ENCODE measurements at places on chromosomes 16 and 17. TPM values are rescaled to one million over a fixed set of nuclear protein-coding genes. Genes with fewer than 3 reads are reported as not detected.

DNA sequence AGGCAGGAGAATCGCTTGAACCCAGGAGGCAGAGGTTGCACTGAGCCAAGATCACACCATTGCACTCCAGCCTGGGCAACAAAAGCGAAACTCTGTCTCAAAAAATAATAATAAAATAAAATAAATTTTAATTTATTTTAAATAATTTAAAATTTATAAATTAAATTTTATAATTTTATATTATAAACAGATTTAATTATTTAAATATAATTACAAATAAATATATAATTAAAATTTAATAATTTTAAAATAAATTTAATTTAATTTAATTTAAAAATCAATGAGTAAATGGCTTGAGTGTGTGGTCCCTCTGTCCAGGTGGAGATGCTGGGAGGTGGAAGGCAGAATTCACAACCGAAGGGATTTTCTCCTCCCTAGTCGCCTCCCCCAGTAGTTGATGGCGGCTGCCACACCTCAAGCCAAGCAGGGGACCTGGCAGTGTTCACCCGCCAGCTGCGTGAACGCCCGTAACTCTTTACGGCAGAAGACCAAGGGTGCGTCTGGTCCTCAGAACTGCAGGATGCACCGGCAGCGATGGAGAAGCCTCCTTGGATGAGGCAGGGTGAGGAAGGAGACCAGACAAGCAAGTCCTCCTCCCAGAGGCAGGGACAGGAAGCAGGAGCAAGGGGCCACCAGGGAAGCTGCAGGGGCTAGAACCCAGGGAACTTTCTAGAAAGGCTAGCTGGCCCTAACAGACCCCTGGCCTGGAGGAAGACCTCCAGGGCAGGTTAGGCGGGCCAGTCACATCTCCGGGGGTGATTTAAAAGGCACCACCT is 22.9 kb upstream of the KRT17 start:
- no peak overlapping the region for H3K4me3 ChIP-seq
- H3K4me1 ChIP-seq, result peaks cover 31% of the 10 kb centered on the region
- no peaks in the 10 kb centered on the region for H3K27me3 ChIP-seq
- DNase-seq, result no peak
- H3K36me3 ChIP-seq, result no peaks in the 10 kb centered on the region
- H3K27ac ChIP-seq, result no peak overlapping the region

DNA sequence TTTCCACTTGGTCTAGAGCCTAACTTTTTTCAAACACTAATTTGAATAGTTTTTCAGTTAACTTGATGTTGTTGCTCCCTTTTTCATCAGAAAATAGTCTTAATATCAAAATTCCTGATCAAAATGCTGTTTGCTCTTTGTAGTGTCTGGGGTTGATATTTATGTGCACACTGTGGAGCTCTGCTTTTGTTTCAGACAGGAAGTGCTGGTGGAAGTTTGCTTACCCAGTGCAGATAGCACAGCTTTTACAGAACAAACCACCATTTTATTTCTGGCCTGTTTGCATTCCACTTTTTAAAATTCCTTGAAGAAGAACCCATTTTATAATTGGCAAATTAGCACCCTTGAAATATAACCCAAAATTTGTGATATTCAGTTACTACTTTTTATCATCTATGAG is 125.4 kb downstream of the MRTFB start:
- DNase-seq, result no peak
- no peaks in the 10 kb centered on the region for H3K36me3 ChIP-seq
- H3K4me1 ChIP-seq, result peaks cover 7% of the 10 kb centered on the region
- H3K27me3 ChIP-seq, result no peaks in the 10 kb centered on the region

- H3K4me1 ChIP-seq, result no peaks in the 10 kb centered on the region
- H3K36me3 ChIP-seq, result peaks cover 53% of the 10 kb centered on the region
- DNase-seq, result no peak
Measured at GRCh38 chr16:3482659-3483241, 12.5 kb downstream of the C16orf90 start.

DNA sequence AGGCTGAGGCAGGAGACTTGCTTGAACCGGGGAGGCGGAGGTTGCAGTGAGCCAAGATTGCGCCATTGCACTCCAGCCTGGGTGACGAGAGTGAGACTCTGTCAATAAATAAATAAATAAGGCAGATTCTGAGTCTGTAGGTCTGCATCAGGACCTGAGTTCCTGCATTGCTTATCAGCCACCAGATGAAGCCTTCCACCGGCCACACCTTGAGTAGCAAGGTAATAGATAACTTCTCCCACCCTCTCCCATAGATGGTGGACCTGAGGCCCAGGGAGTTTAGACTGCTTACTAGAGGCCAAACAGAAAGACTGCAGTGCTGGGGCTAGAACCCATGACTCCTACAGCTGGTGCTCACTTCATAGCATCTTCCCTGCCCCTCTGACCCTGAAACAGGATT is 22.1 kb downstream of the ZP2 start:
- H3K4me1 ChIP-seq, result no peaks in the 10 kb centered on the region
- DNase-seq, result no peak

GRCh38 chr17:63525190-63525946 is 2.2 kb downstream of the KCNH6 start:
- no peak overlapping the region for H3K27ac ChIP-seq
- no peaks in the 10 kb centered on the region for H3K27me3 ChIP-seq
- no peak for DNase-seq

DNA sequence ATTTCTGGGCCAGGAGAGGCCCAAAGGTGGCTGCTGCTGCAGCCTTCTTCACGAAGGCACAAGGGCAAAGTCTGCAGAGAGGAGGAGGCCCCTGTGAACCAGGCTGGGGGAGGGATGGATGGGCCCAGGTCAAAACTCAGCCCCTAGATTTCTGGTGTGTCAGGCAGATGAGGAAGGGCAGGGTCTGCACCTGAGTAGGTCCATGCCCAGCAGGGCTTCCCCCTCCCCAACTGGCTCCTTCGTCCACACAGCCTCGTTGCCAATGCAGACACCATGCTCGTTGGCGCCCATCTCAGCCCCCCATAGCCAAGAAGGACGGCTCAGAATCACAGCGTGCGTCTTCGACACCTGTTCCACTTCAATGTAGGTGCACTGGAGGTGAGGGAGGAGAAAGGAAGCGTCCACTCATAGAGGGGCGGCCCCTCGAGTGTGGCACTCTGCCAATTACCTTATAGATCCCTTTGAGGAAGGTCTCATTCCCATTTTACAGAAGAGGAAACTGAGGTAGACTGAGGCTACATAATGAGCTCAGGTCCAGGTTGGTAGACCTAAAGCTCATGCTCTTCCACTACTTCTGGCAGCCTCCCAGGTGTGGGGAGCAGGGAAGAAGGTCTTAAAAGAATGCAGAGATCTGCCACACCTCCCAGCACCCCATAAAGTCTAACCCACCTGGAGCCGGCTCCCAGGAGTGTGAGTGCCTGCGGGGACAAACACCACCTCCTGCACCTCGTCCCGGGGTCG is 902 bp downstream of the SCRN2 start:
- peak overlapping the region; percentile 53 for H3K4me3 ChIP-seq
- H3K36me3 ChIP-seq, result peaks cover 6% of the 10 kb centered on the region
- no peak for DNase-seq
- peaks cover 11% of the 10 kb centered on the region for H3K4me1 ChIP-seq
- peak overlapping the region; percentile 63 for H3K27ac ChIP-seq

DNA sequence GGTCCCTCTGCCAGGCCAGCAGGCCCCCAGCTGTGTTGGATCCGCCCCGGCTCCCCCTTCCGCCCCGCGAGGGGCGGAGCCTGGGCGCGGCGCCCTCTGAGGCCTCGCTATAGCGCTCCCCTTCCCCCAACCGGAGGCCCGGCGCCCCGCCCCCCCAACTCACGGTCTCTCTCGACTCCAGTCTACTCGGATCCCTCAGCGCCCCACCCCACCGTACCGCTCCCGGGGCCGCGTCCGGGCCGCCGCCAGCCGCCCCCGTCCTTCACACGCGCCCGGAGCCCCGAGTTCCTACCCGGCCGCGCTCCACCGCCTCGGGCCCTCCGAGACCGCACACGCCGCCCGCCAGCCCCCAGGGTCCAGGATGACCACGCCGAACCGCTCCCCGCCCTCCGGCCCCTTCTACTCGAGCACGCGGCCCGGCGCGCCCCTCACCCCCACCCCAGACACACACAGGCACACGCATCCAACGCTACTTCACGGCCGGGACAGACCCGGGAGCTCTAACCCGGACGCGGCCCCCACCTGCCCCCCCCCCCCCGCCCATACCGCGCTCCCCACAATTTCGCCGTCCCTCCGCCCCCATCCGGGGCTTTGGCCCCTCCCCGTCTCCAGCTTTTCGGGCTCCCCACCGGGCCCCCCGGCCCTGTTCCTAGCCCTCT is 1.4 kb downstream of the PHF23 start:
- H3K27me3 ChIP-seq, result no peaks in the 10 kb centered on the region
- H3K27ac ChIP-seq, result peak overlapping the region; percentile 74
- H3K36me3 ChIP-seq, result peaks cover 7% of the 10 kb centered on the region
- peak overlapping the region; percentile 48 for H3K4me3 ChIP-seq
- peaks cover 29% of the 10 kb centered on the region for H3K4me1 ChIP-seq

DNA sequence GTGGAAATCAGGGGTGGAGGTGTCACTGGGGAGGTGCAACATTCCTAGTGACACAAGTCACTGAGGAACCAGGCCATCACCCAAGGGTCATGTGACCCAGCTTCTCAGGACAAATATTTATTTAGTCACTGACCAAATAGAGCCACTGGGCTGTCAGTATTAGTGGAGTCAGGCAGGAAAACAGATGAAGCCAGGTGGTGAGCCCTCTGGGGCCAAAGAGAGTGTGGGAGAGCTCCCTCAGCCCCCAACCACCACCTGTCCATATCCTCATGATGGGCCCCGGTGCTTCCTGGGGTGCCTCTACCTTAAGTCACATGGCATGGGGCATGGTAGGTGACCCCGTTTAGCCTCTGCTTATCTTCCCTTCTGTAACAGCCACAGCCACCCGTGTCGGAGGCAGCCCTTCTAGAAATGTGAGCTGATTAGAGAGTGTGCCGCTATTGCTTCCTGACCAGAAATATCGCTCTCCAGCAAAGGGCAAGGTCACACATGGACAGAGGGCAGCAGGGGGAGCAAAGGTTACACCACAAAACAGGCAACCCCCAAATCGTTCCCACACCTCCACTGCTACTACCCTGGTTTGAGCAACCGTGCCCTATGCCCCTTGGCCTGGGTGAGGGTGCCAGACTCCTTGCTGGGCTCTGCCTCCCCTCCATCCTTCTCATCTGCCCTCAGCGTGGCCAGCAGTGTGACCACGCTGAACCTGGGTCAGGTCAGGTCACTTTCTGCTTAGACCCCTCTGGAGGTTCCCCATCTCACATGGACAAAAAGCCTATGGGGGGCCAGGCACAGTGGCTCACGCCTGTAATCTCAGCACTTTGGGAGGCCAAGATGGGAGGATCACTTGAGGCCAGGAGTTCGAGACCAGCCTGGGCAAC is 8.6 kb upstream of the AKTIP start:
- H3K4me3 ChIP-seq, result no peak overlapping the region
- DNase-seq, result no peak
- H3K27me3 ChIP-seq, result no peaks in the 10 kb centered on the region
- no peak overlapping the region for H3K27ac ChIP-seq

PRMT7 gene
- total RNA-seq, result 48.4 TPM

SLC16A5 gene
- 40.3 TPM for total RNA-seq

DNA sequence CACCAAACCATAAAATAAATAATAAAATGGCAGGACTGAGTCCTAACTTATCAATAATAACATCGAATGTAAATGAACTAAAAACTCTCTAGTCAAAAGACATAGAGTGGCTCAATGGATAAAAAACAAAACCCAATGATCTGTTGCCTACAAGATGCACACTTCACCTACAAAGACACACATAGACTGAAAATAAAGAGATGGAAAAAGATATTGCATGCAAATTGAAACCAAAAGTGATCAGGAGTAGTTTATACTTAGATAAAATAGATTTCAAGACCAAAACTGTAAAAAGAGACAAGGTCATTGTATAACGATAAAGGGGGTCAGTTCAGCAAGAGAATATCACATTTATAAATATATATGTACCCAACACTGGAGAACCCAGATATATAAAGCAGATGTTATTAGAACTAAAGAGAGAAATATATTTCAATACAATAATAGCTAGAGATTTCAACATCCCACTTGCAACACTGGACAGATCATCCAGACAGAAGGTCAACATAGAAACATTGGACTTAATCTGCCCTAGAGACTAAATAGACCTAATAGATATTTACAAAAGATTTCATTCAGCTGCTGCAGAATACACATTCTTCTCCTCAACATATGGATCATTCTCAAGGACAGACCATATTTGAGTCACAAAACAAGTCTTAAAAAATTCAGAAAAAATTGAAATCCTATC is 29.8 kb downstream of the SLC47A2 start:
- H3K27me3 ChIP-seq, result no peaks in the 10 kb centered on the region
- H3K4me3 ChIP-seq, result no peak overlapping the region
- no peaks in the 10 kb centered on the region for H3K36me3 ChIP-seq
- DNase-seq, result no peak
- no peak overlapping the region for H3K27ac ChIP-seq
- no peaks in the 10 kb centered on the region for H3K4me1 ChIP-seq

DNA sequence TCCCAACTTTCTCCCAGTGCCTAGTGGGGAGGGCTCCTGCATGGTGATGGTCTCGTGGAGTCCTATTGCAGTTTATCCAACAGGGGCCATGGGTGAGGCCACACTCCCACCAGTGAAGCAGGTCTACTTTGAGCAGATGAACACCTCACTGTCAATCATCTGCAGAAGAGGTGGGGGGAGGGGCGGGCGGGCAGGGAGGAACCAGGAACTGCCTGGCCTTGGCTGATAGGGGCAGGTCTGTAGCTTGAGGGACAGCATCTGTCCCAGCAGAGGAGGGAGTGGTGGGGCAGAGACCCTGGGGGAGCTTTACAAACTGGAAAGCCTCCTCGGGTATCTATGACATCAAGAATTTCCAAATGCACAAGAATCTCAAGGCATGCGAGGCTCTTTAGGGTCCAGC is 58.7 kb upstream of the ZNF423 start:
- H3K27ac ChIP-seq, result no peak overlapping the region
- H3K4me3 ChIP-seq, result no peak overlapping the region
- no peak for DNase-seq
- H3K36me3 ChIP-seq, result no peaks in the 10 kb centered on the region
- H3K4me1 ChIP-seq, result no peaks in the 10 kb centered on the region

- H3K27ac ChIP-seq, result no peak overlapping the region
- H3K4me3 ChIP-seq, result no peak overlapping the region
- no peaks in the 10 kb centered on the region for H3K4me1 ChIP-seq
- H3K27me3 ChIP-seq, result no peaks in the 10 kb centered on the region
- no peak for DNase-seq
- H3K36me3 ChIP-seq, result no peaks in the 10 kb centered on the region
Measured at GRCh38 chr17:71883845-71884244, 237.0 kb upstream of the SOX9 start.

DNA sequence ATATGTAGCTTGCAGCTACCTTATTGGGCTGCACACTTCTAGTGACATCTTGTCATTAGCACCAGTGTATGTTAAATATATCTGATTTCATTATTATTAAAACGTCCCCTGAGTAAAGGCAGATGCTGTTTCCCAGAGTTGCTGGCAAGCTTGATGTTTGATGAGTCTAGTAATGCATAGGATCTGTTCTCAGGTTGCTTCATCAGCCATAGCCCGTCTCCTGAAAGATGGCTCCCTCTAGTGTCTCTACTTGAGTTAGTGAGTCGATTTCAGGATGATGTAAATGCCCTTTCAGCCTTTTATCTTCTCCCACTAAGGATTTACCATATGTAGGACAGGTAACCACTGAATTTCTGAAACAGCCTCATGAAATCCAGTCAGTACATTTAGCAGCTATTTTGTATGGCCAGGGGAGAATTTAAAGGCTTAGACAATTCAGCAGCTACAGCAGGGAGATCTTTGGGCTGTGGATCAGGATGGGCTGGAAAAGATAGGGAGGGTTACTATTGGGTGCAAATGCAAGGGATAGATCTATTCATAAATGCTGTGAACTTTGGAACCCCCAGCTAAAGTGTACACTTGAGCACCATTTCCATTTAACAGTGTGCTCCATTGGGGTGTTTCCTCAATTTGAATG is 376.3 kb downstream of the CNTNAP4 start:
- H3K4me1 ChIP-seq, result no peaks in the 10 kb centered on the region
- DNase-seq, result no peak
- no peak overlapping the region for H3K4me3 ChIP-seq
- no peaks in the 10 kb centered on the region for H3K27me3 ChIP-seq
- H3K27ac ChIP-seq, result no peak overlapping the region
- no peaks in the 10 kb centered on the region for H3K36me3 ChIP-seq

All from thyroid gland (tissue), 4 donors.